ENCODE measurements at places on chromosomes 1 and 21. TPM values are rescaled to one million over a fixed set of nuclear protein-coding genes. Genes with fewer than 3 reads are reported as not detected.

The CFAP107 gene
- total RNA-seq = not detected

The S100A7 gene
- not detected for total RNA-seq

The TADA1 gene
- total RNA-seq = 24.5 TPM

DNA sequence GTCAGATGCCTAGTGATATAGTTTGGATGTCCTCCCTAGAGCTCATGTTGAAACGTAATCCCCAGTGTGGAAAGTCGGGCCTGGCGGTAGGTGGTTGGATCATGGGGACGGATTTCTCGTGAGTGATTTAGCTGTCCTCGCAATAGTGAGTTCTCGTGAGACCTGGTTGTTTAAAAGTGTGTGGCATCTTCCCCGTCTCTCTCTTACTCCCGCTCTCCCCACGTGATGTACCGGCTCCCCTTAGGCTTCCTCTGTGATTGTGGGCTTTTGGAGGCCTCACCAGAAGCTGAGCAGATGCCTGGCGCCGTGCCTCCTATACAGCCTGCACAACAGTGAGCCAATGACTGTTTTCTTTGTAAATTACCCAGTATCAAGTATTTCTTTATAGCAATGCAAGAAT is 264.5 kb downstream of the TTLL7 start:
- H3K4me3 ChIP-seq = no peak overlapping the region
- no peaks in the 10 kb centered on the region for H3K27me3 ChIP-seq
- DNase-seq = no peak
- H3K27ac ChIP-seq = no peak overlapping the region

GRCh38 chr1:65207317-65207716 is 59.3 kb downstream of the AK4 start:
- no peak overlapping the region for H3K27ac ChIP-seq
- no peaks in the 10 kb centered on the region for H3K36me3 ChIP-seq
- no peaks in the 10 kb centered on the region for H3K27me3 ChIP-seq
- DNase-seq = no peak
- H3K4me1 ChIP-seq = no peaks in the 10 kb centered on the region

GRCh38 chr1:8197493-8198282 is 120.2 kb upstream of the SLC45A1 start:
- H3K27ac ChIP-seq = no peak overlapping the region
- DNase-seq = no peak
- H3K36me3 ChIP-seq = no peaks in the 10 kb centered on the region
- no peak overlapping the region for H3K4me3 ChIP-seq
- peaks cover 9% of the 10 kb centered on the region for H3K4me1 ChIP-seq
- H3K27me3 ChIP-seq = no peaks in the 10 kb centered on the region

The CDC20 gene
- 252 TPM for total RNA-seq

GRCh38 chr1:20792196-20792595 is 5.1 kb upstream of the HP1BP3 start:
- H3K4me1 ChIP-seq = no peaks in the 10 kb centered on the region
- H3K36me3 ChIP-seq = no peaks in the 10 kb centered on the region
- DNase-seq = no peak
- H3K27ac ChIP-seq = no peak overlapping the region
- H3K4me3 ChIP-seq = no peak overlapping the region
- H3K27me3 ChIP-seq = no peaks in the 10 kb centered on the region

The BEND5 gene
- total RNA-seq = 6.5 TPM

- H3K27me3 ChIP-seq = no peaks in the 10 kb centered on the region
- H3K27ac ChIP-seq = no peak overlapping the region
- H3K36me3 ChIP-seq = no peaks in the 10 kb centered on the region
- no peak for DNase-seq
- no peak overlapping the region for H3K4me3 ChIP-seq
- no peaks in the 10 kb centered on the region for H3K4me1 ChIP-seq
Measured at GRCh38 chr1:195954848-195955247, 653.4 kb downstream of the KCNT2 start.

Measured in H1 (cell line).